Cardiac fibroblast (primary cell): ENCODE measurements at places on chromosomes 1 and 21.

GRCh38 chr1:73593804-73594203, 604.2 kb downstream of the LRRIQ3 start:
- DNase-seq, result no peak

GRCh38 chr21:27104846-27105431, 138.1 kb upstream of the ADAMTS5 start:
- peak; percentile 52 for DNase-seq

DNA sequence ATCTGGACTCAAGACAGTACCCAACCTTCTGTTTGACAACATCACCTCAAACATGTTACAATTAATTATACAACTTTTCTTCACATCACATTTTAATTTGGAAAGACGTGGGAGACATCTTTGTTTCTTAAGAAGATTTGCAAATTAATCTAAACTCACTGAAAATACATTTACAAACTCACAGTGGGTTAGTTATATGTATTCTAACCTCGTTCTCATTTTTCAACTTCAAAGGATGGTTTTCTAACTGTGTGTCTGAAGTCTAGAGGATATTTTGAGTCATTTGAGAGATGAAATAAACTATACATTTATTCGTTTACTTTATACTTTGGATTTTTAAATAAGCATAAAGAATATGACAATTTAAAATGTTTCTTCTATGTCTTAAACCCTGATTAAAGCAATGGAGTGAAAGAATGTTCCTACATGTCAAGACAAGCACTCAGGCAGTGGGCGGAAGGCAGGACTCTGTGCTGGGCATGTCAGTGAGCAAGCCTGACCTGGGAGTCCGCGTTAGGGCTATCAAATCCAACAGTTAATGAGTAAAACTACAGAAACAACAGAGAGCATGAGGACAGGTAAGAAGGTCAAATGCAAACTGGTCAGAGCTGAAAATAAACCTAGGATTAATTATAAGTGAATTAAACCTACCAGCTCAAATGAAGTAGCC, 76.5 kb upstream of the CTTNBP2NL start:
- DNase-seq, result no peak

DNA sequence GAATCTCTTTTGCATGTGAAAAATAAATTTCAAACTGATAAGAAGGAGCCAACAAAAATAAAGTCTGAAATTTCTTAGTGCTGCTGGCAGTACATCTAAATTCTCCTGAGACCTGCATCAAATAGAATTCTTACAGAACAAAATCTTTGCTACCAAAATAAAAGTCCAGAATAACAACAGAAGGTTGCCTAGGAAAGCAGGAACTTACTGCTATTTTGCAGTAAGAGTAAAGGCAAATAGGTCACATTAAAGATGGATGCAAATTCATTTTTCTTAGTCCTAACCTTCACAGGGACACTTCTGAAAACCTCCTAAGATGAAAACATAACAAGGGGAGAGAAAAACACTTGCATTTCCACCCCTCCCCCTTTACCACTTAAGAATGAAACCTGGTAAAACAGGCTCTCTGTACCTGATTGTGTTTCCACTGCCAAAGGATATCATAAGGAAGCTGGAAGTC, 59.0 kb downstream of the RUSC1 start:
- peak; percentile 94 for DNase-seq

GRCh38 chr1:168466714-168467131, 77.1 kb downstream of the XCL2 start:
- DNase-seq, result no peak

DNA sequence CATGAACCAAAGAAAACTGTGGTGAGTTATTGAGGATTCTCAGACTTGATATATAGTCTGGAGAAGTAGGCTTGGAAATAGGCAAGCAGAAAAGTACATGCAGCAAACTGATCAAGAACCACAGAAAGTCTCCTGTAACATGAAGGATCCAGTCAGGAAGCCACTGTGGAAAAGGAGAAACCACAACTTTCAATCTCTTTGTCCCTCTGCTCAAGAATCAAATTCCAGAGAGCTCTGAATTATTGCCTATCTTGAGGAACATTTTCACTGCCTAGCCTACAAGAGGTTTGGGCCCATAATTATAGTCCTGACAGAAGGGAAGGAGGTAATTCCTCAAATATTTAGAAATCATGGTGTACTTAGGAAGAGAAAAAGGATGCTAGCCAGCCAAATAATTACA, 43.0 kb upstream of the ADAMTS1 start:
- DNase-seq, result no peak

DNA sequence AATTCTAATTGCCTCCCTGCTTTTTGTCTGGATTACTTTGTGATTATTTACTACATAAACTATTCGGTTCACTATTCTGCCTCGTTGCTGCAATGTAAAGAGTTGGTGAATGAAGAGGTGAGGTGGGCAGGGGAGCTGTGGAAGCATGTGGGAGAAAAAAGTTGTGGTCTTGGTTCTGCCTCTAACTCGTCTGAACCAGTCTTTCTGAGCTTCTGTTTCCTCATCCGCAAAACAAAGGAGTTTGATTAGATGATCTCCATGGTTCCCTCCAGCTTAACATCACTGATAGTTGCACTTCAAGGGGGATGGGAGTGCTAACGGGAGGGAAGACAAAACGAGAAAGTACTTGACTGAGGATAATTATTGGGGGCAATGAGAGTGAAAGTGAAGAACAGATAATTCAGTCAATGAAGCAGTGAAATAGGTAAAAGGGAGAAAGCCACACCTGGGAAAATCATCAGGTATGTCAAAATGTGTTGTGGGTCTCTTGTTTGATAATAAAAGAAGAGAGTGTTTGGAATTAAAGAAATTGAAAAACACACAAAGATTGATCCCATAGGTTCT, 26.2 kb upstream of the UHMK1 start:
- DNase-seq, result no peak

- DNase-seq, result no peak
Observed at GRCh38 chr1:32937061-32937460, 27.5 kb downstream of the RNF19B start.

GRCh38 chr1:235244974-235245592, 82.9 kb downstream of the ARID4B start:
- DNase-seq, result no peak

- DNase-seq, result no peak
Observed at GRCh38 chr21:40837456-40837855, 9.5 kb downstream of the DSCAM start.

DNA sequence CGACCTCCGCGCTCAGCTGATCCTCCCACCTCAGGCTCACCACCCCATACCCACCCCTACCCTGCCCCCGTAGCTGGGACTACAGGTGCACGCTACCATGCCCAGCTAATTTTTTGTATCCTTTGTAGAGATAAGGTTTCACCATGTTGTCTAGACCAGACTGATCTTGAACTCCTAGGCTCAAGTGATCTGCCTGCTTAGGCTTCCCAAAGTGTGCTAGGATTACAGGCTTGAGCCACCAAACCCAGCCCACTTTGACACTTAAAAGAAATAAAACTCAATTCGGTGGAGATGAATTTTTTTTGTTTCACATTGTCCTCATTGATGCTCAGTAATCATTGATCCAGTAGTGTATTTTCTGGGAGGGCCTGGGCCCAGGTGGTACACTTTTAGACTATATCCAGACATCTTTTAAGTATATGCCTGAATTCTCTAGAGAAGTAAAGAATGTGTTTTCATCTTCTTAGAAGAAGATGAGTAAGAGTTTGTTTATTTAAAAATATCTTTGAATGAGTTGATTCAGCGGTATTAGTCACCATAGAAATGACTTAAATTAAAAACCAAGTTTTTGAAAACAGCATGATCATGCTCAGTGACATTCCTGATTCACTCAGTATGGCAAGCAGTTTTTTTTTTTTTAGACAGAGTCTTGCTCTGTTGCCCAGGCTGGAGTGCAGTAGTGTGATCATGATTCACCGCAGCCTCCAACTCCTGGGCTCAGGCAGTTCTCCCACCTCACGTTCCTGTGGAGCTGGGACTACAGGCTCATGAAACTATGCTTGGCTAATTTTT, 57.8 kb downstream of the EPB41 start:
- peak; percentile 94 for DNase-seq

DNA sequence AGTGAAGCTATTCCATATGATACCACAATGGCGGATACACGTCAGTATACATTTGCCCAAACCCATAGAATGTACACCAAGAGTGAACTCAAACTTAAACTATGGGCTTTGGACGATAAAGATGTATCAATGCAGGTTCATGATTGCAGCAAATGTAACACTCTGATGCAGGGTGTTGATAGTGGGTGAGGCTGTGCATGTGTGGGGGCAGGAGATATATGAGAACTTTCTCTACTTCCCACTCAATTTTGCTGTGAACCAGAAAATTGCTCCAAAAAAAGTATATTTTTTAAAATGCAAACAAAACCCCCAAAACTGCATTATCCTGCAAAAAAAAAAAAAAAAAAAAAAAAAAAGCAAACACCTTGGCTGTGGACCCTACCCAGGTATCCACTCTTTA, 3.4 kb downstream of the ATP1A2 start:
- no peak for DNase-seq

GRCh38 chr1:112674986-112675727, 698 bp downstream of the MOV10 start:
- no peak for DNase-seq

DNA sequence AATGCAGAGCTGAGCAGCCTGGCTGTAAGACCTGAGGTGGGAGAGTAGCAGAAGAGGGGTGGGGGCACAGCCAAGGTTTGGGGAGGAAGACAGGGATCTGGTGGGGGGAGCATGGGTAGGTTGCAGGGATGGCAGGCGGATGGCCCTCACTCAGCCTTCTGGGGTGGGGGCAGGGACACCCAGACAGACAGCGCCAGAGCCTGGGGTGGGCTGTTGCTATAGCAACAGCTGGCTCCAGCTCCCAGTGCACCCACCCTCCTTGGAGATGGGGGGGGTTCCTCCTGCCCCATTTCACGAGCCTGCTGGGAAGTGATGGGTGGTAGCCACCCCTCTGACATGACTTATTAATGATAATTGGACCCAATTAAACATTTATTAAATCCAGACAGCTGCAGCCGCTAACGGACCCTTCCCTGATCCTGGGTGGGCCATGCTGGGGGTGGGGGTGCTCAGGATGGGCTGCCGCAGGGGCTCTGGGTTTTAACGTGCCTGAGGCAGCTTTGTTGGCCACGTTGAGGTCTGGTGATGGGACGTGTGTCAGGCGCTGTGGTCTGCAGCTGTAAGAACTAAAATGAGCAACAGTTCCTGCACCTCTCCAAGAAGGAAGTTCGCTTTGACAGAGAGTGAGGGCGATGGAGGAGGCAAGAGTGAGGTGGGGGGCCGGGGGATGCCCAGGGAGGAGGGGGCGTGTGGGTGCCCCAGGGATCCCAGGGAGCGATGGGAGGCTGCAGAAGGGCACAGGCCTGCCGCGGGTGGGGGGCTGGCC, 19.4 kb downstream of the AGRN start:
- no peak for DNase-seq

GRCh38 chr1:3902111-3902511, 2.0 kb upstream of the C1orf174 start:
- DNase-seq, result no peak

- peak; percentile 64 for DNase-seq
Observed at GRCh38 chr1:88655685-88656299, 28.3 kb upstream of the PKN2 start.

DNA sequence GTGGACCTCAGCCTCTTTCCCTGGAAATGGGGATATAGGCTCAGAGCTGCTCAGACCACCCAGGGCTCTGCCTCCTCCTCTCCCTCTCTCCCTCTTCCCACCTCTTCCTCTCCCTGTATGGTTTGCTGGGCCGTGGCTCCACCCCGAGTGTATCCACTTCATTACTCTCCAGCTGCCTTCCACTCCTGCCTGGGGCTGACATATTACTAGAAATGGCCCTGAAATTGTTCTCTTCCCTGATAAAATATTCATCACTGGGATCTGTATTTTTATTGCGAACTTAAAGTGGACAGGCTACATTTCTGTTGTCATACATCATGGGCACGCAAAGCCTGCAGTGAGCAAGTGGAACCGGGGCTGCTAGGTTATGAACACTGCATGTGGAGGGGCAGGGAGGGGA, 225.0 kb downstream of the HHAT start:
- DNase-seq, result no peak

DNA sequence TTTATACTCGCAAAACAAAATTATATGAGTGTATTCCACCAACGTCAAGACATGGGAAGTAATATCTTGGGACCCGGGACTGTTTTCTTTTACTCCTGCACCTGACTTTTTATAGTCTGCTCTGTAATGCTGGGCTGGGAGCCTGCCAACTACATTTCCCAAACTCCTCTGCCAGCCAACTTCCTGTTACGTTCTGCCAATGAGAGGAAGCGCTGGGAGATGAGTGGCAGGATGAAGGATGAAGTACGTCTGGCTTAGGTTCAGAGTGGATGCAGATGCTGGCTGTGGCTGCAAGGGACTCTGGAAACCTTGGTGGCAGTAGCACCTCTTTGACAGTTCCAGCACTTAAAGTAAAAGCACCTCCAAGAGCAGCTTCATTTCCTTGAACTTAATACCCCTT, 59.6 kb downstream of the USP24 start:
- DNase-seq, result peak; percentile 23
